NCI-H187 (cell line): ENCODE measurements at places on chromosomes 13 and 19.
A peak's percentile ranks its signal among the peaks of the same experiment; 100 is the strongest.

DNA sequence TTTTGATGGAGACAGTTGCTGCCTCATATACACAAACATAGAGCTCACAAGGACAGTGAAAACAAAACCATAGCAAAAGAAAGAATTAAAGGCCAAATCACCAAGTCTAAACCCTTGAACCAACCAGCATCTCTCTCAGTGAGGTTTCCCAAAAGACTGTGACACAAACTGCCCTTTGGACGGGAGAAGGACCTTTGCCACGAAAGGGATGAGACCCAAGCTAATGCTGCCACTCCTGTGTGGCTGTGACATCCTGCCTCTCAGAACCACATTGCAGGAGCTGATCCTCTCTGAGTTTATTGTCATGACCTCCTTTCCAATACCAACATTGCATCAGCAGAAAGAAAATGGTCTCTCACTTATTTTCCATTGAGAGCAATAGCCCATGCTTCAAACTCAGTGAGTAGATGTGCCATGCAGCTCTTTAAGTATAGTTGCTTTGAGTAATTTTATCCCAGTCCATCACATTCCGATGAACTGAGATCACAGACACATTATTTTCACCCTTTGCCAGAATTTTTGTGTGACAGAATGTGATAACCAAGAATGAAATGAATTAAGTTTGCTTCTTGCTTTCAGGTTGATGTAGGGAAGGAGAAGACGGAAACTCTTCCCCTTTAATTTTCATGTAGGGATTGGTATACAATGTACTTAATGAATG is 133.5 kb upstream of the IRS2 start:
- DNase-seq = no peak

DNA sequence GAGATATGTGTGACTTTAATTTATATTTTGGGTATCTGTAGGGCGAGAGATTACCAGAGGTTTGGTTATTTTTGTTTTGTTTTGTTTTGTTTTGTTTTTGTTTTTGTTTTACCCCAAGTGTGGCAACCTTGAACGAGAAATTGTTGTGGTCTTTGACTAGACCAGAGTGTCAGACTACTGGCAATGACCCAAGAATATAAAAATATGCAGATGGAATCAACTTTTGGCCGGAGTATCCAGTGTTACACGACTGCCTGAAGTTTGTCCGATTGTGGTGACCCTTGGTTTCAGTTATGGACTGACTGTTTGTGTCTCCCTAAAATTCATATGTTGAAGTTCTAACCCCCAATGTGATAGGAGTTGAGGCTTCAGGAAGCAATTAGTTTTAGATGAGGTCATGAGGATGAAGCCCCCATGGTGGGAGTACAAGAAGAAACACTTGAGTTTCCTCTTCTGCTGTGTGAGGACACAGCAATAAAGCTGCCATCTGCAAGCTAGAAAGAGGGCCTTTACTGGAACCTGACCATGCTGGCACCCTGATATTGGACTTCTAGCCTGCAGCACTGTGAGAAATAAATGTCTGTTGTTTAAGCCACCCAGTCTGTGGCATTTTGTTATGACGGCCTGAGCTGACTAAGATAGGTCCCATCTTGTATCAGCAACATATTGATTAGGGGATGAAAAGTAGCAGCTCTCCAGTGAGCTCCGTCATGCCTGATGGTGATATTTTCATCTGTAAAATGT is 261.7 kb downstream of the MTUS2 start:
- DNase-seq = no peak

DNA sequence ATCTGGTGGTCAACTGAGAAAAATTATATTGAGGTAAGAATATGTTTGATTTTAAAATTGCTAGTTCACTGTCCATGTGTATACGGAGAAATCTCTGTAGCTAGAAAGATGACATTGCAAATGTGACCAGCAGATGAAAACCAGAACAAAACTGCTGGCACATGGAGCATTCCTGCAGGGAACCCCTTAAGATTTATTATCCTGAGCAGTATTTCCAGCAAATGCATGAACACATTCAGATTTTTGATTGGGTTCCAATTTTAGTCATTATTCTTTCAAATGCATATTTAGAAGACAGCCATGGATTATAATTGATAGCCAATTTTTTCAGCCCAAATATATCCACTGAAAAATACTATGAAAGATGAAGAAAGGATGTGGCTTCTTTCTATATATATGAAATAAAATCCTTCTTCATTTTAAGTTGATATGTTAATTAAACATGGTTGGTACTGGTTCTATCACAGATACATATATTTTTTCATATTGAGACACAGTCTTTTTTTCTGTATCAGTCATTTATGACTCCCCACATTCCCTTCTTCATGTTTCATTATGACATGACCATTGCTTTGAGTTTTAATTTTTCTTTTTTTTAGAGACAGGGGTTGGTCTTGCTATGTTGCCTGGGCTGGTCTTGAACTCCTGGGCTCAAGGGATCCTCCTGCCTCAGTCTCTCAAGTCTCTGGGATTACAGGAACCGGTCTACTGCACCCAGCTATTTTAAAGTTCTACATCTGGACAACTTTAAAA is 376.5 kb downstream of the KLF12 start:
- DNase-seq = no peak

DNA sequence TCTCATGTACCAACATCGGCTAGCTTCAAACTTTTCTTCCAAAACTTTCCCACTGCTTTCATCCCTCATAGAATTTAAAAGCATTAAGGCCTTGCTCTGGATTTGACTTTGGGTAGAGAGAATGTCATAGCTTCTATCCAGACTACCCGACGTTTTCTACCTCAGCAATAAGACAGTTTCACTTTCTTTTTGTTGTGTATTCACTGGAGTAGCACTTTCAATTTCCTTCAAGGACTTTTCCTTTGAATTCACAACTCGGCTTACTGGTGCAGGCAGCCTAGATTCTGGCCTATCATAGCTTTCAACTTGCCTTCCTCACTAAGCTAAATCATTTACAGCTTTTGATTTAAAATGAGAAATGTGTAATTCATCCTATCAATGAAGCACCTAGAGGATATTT is 420.4 kb upstream of the GPC6 start:
- DNase-seq = no peak

GRCh38 chr19:12806242-12807081 is at the start of gene RNASEH2A:
Gene RNASEH2A, plus strand, starts transcription at chr19:12806584. Its CDS starts 90 bp downstream, at chr19:12806674.
- peak; percentile 77 for DNase-seq

DNA sequence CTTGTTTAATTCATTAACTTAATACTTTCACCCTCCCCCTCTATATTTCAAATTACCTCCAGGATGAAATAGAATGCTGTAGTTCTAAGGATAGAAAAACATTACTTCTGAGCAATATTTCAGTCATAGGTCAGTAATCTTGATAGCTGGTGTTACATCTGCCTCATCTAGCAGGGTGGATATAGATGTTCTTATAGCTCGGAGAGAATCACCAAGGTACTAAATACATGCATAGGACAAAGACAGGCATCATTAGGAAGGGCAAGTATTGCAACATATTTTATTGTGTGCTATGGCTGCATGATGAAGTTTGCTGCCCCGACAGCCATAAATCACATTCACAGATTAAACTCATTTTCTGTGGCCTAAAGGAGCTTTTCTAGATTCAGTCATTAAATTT is 601.0 kb downstream of the FGF9 start:
- no peak for DNase-seq

DNA sequence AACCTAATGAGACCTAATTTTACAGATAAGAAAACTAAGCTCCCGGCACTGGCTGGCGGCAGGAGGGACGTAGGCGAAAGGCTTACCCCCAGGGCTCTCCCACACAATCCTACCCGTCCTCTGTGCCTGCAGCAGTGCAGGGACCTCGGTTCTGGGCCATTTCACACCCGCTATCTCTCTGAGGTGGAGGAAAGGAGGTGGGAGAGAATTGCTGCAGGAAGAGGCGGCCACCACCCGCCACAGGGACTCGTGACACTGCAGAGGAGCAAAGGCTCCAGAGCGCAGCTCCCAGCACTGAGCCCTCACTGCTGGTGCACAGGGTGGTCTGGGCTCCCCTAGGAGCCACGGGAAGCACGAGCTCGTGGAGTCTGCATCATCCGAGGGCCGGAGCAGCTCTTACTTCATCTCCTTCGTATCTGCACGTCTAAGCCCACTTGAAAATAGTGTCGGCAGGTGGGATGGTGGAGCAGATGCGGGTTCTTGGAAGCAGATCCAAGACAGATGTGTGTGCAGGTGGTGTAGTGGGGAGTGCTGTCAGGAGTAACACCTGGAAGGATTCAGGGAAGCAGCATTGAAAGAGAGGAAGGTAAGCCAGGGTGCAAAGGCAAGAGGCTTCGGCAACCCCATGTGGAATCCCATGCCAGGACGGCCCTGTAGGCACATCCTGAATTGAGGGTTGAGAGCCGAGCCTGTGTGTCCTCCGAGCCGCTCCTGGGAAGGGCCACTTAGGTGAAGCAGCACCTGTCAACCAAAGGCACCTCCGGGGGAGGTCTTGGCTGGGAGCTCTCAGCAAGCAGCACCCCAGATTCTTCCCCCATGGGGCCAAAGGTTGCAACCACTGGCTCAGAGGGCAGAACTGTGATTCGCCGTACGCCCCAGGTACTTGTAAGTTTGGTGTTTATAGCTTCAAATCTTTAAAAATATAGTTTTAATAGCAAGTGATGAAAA is 115.8 kb upstream of the SPACA7 start:
- DNase-seq = no peak

DNA sequence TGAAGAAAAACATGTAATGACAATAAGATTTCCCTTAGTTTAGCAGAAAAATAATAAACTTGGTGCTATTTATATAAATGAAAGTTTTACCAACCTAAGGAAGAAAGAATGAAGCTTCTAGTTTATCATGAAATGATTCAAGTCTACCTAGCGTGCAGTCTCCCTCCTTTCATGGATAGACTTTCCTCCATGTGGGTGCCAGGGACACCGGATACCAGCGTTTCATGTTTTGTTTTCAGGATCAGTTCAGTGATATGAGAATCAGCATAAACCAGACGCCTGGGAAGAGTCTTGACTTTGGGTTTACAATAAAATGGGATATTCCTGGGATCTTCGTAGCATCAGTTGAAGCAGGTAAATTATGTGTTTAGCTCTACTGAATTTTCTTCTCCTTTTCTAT is 196.7 kb downstream of the LMO7 start:
- no peak for DNase-seq

- DNase-seq = no peak
These were observed 60.5 kb downstream of the CCNE1 start for GRCh38 chr19:29872224-29872731.

DNA sequence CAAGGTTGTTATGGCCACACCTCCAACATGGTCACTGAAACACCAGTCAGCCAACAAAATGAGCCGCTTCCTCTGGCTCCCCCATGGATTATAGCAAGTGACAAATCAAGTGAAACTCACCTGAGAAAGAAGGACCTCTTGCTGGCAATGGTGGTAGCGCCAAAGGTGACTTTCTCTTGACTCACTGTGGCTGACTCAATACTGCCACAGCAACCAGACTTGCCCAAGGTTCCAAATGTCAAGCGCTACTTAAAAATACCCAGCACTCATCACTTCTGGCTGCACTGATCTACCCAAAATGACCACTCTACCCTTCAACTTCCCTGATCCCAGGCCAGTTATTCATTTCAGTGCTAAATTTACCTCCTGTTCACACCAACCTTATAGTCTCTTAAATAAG is 495.5 kb downstream of the FOXO1 start:
- DNase-seq = no peak

DNA sequence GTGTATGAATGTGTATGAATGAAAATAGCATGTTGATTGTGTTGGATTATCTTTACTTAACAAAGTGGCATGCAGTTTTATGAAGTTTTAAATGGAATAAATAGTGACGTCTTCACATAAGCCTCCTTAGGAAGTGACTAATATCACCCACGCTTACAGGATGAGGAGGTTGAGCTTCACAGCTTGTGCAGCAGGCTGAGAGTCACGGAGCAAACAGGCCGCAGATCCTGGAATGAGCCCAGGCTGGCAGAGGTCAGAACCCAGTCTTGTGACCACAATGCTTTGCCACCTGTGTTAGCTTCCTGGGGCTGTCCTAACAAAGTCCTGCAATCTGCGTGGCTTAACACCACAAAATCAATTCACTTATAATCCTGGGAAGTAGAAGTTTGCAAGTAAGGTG is 20.8 kb downstream of the LAIR2 start:
- DNase-seq = no peak

DNA sequence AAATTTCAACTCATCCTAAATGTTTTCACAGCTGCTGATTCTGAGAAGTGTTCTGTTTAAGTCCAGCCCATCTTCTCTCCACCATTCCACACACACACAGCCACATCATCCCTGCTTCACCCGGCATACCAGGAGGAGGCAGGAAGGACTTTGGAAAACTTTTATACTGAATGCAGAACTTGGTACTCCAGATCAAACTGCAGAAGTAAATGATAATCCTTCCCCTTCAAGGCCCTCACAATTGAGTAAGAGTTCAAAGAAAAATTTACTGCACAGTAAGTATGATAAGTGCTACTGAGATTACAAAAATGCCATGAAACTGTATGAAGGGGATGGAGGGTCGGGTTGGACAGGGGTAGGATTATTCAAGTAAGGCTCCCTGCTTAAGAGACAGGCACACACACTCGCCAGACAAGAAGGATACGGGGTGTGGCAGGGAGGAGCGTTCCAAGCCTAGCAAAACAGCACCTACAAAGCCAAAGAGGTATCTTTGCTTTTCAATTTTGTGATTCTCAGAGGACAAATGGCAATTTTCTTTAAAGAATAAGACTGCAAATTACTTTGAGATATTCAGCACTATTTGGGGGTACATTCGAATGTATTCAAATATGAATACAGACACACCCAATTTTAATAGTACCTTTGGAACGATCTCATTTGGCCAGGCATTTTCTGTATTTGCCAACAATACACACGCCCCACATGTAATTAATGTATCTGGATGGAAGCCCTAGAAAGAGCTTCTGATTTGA is 2.5 kb downstream of the USP12 start:
- no peak for DNase-seq

GRCh38 chr13:98289339-98289945 is 112.4 kb upstream of the RNF113B start:
- DNase-seq = no peak

DNA sequence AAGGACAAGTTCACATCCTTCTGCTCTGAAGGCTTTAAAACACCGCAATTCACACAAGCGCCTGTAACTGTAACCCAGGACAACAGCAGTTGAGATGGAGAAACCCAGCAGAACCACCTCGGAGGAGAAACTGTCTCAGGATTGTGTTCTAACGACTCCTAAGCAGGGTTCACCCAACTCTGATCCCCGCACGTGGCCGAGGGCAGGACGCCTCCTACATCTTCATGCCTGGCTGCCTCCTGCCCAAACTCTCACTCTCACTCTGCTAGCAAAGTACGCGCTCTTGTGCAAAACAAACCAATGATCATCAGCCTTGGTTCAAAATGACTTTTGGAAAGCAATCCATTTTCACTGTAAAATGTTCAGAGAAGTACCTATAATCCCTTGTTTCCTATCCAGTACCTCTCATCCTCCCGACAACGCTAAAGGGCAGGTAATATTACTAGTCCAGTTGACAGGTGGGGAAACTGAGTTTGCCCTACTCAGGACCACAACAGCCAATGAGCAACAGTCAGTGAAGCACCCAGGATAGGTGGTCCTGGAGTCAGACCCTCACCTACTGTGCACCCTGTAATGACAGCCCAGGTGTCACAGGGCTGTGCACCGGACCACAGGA is 25.6 kb downstream of the EPS15L1 start:
- DNase-seq = no peak
